ENCODE measurements at places on chromosomes 11 and 22.

DNA sequence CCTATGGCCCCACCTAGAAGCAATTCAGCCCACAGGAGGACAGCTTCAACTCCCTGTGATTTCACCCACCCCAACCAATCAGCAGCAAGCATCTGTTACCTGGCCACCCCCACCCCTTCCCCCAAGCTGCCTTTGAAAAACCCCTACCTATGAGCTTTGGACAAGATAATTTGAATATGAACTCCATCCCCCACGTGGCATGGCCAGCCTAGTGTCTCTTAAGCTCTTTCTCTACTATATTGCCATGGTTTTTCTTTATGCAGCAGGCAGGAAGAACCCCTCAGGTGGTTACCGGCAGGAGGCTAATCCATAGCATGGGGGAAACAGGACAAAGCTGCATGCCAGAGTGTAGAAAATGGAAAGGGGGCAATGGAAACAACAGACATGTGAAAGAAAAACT, 29.0 kb downstream of the CTSC start:
- DNase-seq, result no peak

DNA sequence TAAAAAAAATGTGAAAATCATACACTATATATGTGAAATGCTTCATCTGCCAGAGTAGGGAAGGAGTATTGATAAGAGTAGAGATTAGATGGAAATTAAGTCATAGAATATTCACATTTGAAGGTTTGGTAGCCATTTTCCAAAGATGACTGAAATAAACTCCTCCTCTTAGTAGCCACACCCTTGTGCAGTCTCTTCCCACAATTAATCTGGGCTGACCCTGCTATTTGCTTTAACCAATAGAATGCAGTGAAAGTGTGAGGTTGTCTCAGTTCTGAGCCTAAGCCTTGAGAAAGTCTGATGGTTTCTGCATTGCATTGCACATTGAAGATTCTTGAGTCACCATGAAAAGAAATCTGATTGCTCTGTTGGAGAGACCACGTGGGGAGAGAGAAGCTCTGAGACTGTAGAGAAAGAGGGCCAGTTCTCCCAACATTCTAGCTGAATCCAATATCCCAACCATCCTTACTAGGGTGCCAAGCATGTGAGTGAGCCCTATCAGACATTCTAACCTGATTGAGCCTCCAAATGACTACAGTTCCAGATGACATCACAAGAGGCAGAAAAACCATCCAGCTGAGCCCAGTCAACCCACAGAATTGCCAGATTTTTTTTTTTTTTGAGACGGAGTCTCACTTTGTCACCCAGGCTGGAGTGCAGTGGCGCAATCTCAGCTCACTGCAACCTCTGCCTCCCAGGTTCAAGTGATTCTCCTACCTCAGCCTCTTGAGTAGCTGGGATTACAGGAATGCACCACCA, 29.4 kb upstream of the CAPRIN1 start:
- no peak for DNase-seq

DNA sequence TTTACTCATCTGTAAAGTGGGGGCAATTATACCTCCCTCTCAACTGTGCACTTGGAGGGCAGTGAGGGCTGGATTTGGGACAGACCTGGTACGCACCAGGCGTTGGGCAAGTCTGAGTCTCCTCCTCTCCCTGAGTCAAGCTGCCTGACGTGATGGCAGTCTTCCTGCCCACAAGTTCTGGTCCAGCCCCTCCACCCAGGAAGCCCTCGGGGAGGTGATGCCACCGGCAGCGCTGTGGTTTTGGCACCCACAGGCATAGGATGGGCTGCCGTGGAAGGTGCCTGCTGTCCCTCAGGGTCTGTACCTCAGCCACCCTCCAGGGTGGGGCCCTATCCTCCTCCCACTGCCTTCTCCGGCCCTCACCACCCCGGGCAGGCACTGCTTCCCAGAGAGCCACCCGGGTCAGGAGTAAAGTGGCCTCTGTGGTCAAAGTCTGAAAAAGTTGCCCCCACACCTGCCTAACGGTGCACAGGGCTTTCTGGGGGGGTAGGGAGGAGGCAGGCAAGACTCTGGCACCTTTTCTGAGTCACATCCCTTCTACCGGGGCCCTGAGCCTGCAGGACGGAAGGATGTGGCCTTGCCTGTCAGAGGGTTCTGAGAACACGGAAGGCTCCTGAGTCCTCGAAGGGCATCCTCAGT, 6.5 kb upstream of the APOBEC3H start:
- DNase-seq, result no peak

- DNase-seq, result no peak
Measured at GRCh38 chr11:31804312-31805036, 6.6 kb downstream of the PAX6 start.

- no peak for DNase-seq
Measured at GRCh38 chr11:64248578-64248977, 1.8 kb upstream of the PPP1R14B start.

GRCh38 chr11:109914809-109915653, 178.2 kb upstream of the ZC3H12C start:
- no peak for DNase-seq

- no peak for DNase-seq
Measured at GRCh38 chr11:72758304-72758689, 6.1 kb upstream of the ARAP1 start.

- DNase-seq, result no peak
Measured at GRCh38 chr22:17638182-17638431, 450 bp upstream of the BCL2L13 start.

DNA sequence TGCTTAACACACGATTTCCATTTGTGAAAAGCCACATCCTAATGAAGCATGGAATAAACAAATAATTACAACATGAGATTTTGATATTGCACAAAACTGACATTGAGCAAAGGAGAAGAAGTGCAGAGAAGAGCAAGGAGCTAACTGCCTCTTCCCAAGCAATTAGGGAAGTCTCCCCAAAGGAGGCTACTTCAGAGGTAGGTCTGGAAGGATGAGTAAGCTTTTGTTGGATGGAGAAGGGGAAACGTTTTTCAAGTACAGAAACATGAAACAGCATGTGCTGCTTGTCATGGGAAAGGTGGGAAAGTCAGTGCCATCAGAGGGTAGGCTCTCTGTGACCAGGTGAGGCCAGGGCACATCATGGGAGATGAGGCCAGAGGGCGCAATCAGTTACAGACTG, 132.2 kb upstream of the SESN3 start:
- DNase-seq, result no peak

DNA sequence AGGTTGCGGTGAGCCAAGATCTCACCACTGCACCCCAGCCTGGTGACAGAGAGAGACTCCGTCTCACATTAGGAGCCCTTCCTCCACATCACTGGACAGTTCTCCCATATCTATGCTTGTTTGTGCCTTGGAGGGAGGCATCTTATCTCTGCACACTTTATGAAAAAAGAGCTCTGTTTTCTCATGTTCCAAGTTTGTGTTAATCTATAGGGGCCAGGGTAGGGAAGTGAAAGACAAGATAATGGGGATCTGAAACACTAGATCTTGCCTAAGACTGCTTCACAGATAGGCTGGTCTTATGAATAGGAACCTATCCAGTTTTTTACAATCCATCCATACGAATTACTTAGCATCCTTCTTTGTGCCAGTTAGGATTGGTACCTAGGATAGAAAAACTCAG, 17.1 kb downstream of the OR6Q1 start:
- DNase-seq, result no peak

DNA sequence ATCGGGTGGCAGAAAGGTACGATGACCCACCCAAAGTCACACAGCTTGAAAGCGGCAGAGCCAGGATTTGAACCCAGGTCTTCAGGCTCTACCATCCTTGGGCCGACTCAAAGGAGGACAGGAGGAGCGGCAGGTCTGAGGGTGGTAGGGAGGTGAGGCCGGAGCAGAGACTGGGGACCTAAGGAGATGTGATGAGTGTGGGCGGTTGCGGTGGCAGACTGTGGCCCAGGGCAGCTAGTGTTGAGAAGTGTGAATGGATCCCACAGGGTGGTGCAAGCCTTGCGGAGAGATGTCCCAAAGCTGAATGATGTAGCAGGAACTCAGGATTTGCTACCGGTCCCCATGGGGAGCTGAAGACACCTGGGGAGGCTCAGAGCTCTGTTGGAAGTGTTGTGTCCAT, 180.2 kb downstream of the MYO18B start:
- no peak for DNase-seq

GRCh38 chr11:92558323-92558722, 333.7 kb downstream of the FAT3 start:
- no peak for DNase-seq

DNA sequence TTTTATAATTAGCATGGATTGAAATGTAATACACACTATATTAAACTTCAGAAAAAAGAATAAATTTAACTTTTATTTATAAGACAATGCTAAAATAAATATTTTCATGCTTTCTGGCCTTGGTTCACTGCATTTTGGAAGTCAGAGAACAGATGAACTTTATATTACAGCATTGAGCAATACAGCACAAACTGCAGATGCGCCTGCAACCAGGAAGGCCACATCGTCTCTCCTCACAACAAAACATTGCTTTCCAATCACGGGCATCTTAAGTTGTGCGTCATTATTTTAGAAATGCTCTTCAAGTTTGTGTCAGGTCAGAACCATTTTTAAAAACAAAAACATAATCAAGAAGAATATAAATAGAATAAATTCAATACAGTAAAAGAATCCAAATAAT, 89.3 kb upstream of the CEP126 start:
- DNase-seq, result no peak

- no peak for DNase-seq
Measured at GRCh38 chr11:60925868-60926267, 1.6 kb downstream of the TMEM132A start.

DNA sequence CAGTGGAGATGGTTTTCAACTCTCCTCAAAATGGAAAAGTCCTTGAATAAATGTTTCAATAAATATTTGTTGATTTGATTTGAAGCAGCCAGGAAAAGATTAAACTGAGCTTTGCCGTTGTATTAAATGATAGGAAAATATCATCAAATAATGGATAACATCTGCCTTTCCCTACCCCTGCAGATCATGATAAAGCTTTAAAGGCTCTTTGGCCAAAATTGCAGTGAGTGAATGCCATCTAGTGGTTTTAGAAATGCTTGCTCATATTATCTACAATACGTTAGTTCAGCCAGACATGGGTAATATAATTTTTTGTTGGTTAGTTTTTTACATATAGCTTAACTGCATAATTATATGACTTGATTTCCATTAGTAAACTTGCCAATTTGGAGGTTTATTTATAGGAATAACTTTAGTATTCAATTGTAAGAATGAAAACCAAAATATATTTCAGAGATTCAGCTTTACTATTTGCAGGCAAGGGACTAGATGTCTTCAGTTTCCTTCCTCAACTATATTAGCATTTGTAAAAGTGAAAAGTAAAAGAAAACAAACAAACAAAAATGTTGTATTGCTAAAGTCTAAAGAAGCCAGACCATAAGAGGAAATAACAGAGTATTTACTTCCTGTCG, 159.2 kb downstream of the MSANTD4 start:
- no peak for DNase-seq

DNA sequence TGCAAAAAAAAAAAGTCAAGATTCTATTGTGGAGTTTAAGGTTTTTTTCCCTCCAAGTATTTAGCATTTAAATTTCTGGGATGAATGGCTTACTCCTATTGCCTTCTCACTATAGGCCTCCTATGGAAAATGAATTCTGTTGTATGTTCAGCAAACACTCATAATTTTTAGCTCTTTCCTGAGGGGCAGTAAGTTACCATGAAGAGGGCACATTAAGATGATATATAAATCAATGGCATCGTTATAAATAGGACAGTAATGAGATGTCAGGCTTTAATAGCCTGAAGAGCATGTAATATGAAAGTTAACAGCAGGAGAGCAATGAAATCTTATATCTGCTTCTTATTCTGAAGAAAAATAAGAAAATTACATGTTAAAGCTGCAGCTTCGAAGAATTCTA, 32.9 kb downstream of the C11orf87 start:
- no peak for DNase-seq

GRCh38 chr11:82903843-82904586, 2.5 kb downstream of the DDIAS start:
- DNase-seq, result no peak

DNA sequence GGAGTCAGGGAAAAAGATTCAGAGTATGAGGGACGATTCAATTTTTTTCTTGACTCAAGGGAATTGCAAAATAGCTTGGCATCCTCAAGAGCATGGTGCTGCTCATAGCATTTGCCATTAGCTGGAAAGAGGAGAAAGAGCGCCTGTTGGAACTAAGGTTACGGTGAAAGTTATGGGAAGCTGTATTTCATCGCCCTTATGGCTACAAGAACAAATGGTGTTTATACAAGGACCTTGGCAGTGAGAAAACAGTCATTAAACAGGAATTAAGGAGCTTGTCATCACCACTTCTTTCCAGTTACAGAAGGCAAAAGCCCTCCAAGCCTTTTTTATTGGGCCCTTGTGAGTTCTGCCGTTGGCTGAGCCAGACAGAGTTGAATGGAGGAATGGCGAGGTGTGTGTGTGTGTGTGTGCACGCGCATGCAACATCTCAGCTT, 74.2 kb downstream of the ALX4 start:
- DNase-seq, result no peak

GRCh38 chr22:43384863-43385262, 27.0 kb upstream of the MPPED1 start:
- no peak for DNase-seq

DNA sequence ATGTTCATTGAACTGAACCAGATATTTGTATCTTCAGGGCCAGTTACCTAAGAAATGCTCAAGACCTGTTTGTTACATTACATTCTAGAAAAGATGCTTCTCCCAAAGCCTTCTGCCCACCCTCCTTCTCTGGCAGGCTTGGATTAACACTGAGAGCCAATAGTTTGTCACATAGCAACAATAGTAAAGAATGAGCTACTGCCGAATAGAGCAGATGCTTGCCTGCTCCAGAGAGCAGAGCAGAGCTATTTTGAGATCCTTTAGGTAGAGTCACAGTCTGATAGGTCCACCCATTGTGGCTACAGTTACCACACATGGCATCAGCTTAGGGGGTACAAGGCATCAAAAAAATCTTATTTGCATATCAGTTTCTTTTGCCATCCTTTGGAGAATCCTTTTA, 13.5 kb upstream of the EP300 start:
- no peak for DNase-seq

DNA sequence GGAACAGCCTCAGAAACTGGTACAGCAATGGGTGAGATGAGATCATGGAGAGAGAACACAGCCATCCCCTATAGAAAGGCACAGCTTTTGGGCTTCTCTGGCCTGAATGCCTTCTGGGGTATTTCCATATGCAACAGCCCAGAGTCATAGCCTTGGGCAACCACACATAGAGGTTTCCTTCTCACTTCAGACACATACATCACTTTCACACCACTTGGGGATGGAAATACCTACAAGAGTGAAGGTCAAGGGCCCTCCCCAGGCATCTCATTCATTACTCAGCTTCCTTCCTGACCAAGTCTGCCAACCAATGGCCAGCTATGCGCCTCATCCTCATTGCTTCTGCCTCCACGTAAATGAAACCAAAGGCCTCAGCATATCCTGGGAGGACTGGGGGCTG, 17.7 kb upstream of the OLFML1 start:
- DNase-seq, result no peak

Measured in dorsolateral prefrontal cortex (tissue), 122 donors.